ENCODE measurements at places on chromosomes 6 and 20. TPM values are rescaled to one million over a fixed set of nuclear protein-coding genes. Genes with fewer than 3 reads are reported as not detected.

CITED2 gene
- total RNA-seq: 39.7 TPM

RAB23 gene
- 1.3 TPM for total RNA-seq

GRCh38 chr6:106745197-106745770, 115.9 kb downstream of the QRSL1 start:
- no peak for DNase-seq

GRCh38 chr6:162251257-162251656, 476.3 kb downstream of the PRKN start:
- DNase-seq: no peak

BNIP5 gene
- total RNA-seq: not detected

CAPN11 gene
- total RNA-seq: 0.11 TPM

LTA gene
- 724 TPM for total RNA-seq

RHAG gene
- not detected for total RNA-seq

GRCh38 chr6:32883789-32884188, 29.8 kb downstream of the PSMB9 start:
- DNase-seq: no peak

- DNase-seq: no peak
Measured at GRCh38 chr20:60583741-60584140, 625.5 kb downstream of the CDH26 start.

DNA sequence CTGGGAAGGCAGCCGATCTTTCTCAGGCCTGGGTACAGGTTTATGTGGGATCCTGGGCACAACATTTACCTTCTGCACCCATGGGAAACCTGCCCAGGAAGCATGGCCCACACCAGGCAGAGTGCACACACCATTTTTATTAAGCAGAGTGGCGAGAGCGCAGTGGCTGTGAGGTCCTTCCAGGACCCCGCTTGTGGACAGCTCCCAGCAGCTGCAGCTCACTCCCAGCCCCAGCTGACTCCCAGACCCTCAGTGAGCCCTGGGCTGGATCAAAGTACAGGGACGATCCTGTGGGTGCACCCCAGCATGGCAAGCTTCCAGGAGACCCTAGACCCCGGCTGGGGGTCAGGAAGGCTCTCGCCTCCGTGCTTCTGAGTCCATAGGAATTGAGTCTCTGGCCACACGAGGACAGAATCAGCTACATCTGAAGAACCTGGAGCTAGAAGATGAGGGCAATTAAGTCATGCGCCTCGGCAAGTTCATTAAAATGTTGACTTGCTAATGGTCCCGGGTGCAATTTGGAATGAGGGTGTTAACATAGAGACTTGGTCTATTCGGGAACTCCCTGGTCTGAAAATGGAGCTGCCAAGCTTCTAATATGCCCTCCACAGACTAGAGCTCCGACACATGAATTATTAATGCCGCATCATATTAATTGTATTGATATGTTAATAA, 65.4 kb upstream of the SLCO4A1 start:
- no peak for DNase-seq

BTNL2 gene
- not detected for total RNA-seq

DNA sequence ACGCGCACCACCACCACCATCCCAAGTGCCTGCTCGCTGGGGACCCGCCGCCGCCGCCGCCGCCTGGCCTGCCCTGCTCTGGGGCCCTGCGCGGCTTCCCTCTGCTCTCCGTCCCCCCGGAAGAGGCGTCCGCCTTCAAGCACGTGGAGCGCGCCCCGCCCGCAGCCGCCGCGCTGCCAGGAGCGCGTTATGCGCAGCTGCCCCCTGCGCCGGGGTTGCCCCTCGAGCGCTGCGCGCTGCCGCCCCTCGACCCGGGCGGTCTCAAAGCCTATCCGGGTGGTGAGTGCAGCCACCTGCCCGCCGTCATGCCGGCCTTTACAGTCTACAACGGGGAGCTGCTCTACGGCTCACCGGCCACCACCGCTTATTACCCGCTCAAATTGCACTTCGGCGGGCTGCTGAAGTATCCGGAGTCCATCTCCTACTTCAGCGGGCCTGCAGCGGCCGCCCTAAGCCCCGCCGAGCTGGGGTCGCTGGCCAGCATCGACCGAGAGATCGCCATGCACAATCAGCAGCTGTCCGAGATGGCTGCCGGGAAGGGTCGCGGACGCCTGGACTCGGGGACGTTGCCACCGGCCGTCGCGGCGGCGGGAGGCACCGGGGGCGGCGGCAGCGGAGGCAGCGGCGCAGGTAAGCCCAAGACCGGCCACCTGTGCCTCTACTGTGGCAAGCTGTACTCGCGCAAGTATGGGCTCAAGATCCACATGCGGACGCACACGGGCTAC, 7.2 kb downstream of the PRDM13 start:
- DNase-seq: peak; percentile 44

DNA sequence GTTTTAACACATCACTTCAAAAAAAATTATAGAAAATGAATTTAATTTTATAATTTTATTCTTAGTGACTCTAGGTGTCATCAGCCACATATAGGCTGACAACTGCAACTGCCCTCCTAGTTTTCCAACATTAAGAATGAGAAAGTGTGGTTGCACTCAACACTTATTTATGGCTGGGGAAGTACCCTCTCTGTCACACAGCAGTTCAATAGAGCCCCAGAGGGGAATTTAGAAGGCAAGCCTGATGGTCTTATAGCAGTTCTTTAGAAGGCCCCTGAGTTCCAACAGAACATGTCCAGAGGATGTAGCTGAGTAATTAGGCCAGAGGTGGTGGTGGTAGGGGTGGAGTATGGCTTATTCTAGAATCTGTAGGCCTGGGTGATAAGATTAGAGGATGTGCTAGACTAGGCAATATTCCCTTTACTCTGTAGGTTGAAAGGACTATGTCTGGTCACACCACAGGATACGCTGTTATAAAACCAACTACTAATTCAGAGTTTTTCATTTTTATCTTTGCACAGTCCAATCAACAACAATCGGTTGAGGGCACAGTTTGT, 226.5 kb upstream of the CITED2 start:
- peak; percentile 30 for DNase-seq
